ENCODE measurements at places on chromosomes 2 and 18.

DNA sequence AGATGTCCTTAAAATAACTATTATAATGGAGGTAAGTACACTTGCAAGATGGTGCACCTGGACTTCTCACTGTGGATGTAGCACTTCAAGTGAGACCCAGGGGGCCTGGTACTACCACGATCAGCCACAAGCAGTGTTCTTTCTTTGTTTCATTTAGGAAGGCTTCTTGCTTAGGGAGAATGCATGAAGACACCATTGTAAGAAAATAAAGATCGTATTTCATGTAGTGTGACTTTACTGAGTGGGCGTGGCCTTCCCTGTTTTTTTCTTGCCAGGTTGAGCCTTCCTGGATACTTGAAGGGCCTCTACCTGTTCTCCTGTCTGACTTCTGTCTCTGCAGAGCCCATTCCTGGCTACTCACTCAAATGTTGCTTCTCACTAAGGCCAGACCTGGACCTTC, 615.6 kb upstream of the SOX11 start:
- no peak for DNase-seq

- DNase-seq = no peak
These were observed 43.6 kb upstream of the SLC14A2 start for GRCh38 chr18:45571714-45572113.

GRCh38 chr2:767440-767839, 90.2 kb upstream of the TMEM18 start:
- DNase-seq = no peak

- no peak for DNase-seq
These were observed 456.3 kb downstream of the TGIF1 start for GRCh38 chr18:3906116-3906750.
